ENCODE measurements at places on chromosomes 2 and 18. TPM values are rescaled to one million over a fixed set of nuclear protein-coding genes. Genes with fewer than 3 reads are reported as not detected.

ACADL gene
- total RNA-seq: not detected

DNA sequence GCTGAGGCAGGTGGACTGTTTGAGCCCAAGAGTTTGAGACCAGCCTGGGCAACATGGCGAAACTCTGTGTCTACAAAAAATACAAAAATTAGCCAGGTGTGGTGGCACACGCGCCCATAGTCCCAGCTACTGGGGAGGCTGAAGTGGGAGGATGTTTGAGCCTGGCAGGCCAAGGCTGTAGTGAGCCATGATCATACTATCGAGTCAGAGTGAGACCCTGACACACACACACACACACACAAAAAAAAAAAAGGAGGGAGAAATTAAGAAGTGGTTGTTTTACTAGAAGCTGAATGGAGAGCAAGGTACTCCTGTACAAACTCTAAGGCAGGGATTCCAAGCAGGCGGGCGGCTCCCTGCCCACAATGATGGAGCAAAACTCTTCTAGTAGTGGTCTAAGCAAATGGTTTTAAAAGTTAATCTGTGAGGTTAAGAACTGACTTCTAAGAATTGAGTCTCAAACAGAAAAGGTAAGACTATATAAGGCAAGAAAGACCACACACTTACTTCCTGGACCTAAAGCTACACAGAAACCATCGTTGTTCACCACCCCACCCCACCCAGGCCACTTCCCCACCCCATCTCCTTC, 2.6 kb downstream of the ANKRD44 start:
- DNase-seq: peak; percentile 84

DNA sequence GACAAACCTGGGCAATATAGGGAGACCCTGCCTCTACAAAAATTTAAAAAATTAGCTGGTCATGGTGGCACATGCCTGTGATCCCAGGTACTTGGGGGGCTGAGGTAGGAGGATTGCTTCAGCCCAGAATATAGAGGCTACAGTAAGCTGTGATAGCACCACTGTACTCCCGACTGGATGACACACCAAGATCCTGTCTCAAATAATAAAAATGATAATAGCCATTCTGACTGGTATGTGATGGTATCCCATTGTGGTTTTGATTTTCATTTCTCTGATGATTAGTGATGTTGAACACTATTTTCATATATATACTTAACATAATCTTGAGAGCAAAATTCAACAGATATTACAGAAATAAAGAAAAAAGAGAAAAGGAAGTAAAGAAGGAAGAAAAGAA, 1491.0 kb upstream of the PIK3C3 start:
- DNase-seq: no peak

- DNase-seq: no peak
Observed at GRCh38 chr2:79984476-79984875, 320.1 kb downstream of the LRRTM1 start.

DNA sequence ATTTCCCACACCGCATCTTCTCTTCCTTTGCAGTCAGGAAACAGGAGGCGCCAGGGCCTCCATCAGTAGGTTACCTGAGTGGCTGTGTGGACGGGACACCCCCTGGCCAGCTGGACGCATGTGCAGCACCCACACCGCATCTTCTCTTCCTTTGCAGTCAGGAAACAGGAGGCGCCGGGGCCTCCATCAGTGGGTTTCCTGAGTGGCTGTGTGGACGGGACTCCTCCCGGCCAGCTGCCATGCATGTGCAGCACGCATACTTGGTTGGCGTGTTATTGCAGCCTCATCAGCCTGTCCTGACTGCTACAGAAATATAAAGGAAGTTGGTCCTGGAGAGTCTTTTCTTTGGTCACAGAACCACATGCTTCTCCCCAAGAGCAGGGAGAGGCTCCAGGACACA, 74.6 kb downstream of the DCDC2C start:
- no peak for DNase-seq
